Activated CD4-positive, alpha-beta T cell treated with anti-CD3 and anti-CD28 coated beads, Interleukin-2, amount 10 ng/mL, durations not matched to agents 7 days and 5 days (primary cell): ENCODE measurements at places on chromosomes 2 and 18.

DNA sequence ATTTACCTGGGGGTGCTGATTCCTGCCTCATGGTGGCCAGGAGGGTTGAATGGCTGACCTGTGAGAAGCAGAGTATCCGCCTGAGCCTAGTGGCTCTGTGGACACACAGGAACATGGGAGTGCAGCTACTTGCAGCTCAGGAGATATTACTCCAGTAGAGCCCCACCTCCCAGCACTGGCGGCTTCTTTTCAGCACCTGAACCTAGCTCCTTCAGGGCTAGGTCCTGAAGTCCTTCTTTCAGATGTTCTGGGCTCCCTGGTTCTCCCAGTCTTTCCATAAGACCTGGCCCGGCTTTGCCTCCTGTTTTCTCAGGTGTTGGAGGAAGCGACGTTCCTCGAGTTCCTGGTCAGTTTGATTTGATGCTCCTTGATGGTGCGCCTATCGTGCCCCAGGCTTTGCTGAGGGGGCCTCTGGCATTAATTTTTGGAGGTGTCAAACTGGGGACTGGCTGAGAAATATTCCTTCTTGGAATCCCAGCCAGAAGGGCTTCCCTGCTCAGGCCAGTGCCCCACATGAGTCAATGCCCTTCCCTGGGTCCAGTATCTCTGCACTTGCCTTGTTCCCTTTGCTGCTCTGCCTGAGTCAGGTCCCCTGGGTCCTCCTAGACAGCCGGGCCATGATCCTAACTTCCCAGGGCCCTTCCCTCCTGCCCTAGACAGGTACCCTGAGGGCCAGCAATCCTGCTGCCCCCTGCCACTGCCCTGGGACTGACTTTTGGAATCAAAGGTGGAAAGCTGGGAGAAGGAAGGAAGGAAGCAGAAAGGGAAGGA lies 110.7 kb upstream of the HAAO start:
- DNase-seq, result no peak

- DNase-seq, result no peak
These were observed 22.0 kb upstream of the POLR1B start for GRCh38 chr2:112520234-112520783.

DNA sequence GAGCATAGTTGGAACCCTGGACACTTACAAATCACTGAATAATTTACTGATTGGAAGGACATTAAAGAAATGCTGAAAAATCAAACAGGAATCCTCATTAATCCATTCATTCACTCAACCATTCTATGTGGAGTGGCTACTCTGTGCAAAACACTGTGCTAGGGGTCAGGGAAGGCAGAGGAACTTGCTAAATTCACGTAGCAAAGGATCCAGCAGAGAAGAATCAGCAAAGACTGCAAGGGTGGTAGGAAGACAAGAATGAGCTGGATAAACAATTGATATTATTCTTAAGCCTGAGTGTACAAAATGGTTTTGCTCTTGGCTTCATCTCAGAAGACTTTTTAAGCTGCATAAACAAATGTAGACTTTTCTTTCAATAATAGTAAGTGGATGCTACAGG lies 164.3 kb upstream of the CAVIN2 start:
- no peak for DNase-seq

GRCh38 chr2:86809481-86810121 lies 18.9 kb upstream of the CD8A start:
- no peak for DNase-seq

- no peak for DNase-seq
These were observed 15.5 kb downstream of the FOSL2 start for GRCh38 chr2:28407976-28408690.

DNA sequence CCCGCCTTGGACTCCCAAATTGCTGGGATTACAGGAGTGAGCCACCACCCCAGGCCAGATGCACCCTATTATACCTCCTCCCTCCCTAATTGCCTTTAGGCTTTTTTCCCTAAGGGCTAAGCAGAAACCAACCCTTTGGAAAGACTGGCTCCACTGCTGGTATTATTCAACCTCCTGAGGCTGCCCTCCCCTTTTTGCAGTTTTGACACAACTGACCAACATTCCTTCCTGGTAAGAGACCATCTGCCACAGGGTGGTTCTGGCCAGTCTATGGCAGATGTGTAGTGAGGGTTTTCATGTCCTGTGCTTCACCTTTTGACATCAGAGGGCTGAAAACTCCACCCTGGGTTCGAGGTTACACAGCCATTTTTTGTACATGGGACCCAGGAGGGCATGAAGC lies 1785.3 kb upstream of the CELF4 start:
- DNase-seq, result no peak

- peak; percentile 30 for DNase-seq
These were observed 857 bp downstream of the RESP18 start for GRCh38 chr2:219331560-219332213.

DNA sequence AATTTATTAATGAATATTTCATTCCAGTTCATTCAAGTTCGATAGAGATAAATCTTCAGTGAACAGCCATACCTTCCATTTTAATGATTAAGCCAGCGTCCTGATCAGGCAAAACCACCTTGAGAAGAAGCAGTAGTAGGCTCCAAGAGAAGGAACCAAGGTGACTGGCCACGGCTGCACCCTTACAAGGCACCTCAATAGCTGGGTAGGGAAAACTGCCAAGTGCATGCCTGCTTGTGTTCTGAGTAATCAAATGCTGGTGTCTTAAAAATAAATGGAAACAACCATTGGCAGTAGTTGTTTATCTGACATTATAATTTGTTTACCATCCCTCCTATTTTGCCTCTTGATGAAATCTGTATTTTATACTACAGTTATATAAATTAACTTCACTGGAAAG lies 10.0 kb upstream of the FEZ2 start:
- no peak for DNase-seq

- no peak for DNase-seq
These were observed 38.9 kb downstream of the HIBCH start for GRCh38 chr2:190280565-190281350.

DNA sequence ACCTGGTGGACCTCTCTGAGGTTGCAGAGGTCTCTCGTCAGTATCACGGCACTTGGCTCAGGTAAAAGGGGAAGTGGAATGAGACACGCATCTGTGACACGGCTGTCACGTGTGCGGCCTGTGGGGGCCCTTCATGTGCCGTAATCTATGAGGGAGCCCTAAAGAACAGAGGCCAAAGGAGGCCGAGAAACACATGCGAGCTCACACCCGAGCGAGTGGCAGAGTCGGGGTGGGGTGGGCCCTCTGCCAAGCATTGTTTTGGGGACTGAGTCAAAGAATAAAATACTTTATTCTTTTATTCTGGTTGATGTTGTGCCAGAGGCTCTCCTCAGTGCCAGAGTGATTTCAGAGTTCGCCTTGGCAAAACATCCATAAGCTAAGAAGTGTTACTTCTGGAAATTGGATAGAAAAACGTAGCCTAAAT lies 43.3 kb downstream of the PLB1 start:
- DNase-seq, result no peak

DNA sequence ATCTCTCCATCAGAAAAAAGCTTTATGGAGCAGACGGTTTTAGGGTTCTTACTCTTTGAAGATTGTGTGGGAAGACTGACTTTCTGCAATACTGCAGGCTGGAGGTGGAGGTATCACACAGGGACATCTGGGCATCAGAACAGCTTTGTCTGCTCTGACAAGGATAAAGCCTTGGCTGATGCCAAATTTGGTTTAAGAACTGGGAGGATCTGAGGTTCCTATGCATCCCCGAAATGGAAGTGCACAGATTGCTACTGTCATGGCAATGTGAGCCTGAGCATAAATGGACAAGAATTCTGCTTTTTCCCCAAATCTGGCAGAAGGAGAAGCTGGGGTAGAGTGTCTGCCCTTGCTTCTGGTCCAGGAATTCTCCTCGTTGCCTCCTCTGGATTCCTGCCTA lies 424.3 kb downstream of the SLC4A3 start:
- no peak for DNase-seq

GRCh38 chr18:63266888-63267790 lies 52.4 kb downstream of the BCL2 start:
- no peak for DNase-seq

DNA sequence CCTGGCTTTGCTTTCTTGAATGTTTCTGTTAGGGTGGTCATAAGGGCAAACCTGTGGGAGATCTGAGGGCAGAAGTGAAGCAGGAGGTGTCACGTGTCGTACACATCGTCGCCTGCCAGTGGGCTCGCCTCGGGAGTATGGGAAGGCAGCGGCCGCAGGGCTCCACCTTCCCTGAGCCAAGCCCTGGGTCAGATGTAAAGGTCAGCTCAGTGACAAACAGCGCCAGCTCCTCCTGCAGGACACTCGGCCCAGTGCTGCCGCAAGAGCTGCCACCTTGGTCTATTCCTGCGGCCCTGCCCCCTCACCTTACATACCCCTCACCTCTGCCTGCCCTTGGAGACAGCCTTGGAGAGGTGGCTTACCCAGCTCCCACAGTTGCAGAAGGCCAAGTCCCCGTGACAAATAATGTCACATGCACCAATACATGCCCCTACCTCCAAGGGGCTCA lies 64.2 kb downstream of the PSMG2 start:
- DNase-seq, result no peak

GRCh38 chr2:127614246-127614645 lies 31.7 kb upstream of the GPR17 start:
- DNase-seq, result no peak

DNA sequence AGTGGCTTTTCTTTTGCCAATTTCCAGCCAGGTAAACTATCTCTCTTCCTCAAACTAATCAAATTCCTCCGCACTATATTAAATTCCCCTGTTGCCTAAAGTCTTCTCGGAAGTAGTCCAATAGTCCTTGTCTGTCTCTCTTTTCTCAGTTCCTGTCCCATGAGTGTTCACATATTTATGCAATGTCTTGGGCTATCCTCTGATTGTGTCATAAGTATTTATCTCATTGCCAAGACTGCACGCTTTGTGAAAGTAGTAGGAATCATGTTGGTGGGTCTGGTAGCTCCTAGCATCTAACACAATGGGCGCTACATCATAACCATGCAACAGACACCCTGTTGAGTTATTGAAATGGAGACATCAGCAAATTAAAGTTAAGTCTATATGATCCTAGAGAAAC lies 59.9 kb upstream of the POU3F3 start:
- DNase-seq, result no peak

GRCh38 chr2:42932271-42933151 lies 140.1 kb upstream of the HAAO start:
- DNase-seq, result no peak

DNA sequence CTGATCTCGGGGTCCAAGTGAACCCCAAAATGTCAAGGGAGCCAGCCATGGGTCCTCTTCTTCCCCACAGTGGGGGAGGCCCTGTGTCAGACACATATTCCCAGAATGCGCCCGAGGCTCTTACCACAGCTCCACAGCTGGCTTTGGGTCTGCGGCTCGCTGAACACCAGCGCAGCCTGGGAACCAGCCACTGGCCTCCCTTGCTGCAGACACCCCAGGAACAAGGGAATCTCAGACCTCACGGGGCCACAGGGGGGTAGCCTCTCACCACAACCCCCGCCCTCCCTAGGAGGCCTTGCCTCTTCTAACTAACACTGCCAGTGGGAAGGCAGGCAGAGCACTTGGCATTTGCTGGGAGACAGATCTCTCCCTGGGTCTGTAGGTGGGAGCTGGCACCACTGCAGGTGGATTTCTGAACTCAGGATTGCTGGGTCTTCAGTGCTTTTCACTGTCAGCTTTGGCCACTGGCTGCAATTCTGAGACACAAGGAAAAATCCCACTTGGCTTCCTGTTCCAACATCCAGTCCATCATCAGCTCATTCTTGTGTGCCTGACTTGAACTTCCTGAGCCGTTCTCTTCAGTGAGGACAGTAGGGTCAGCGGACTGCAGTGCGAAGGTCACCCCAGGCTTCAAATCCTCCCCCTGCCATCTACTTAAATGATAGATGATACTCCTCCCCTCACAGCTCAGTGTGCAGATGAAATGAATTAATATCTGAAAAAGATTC lies 128.7 kb downstream of the CAPN13 start:
- DNase-seq, result no peak

- no peak for DNase-seq
These were observed 255.7 kb downstream of the HDAC4 start for GRCh38 chr2:239145106-239145505.

DNA sequence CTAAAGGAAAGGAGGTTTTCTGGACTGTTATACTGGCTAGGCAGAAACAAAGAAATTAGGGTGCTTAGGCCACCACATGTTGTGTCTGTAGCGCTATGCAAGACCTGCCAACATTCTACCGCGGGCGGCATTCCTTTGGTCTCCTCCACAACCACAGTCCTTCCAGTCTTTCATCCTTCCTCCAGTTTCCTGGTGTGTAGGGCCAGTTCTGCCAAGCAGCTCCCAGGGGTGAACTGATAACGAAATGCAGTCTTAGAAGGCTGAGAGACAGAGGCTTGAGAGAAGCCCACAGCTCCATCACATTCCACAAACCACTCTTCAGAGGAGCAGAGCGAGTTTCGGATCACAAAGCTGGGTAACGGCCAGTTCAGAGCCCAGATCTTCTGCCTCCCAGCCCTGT lies 19.5 kb upstream of the CXXC1 start:
- DNase-seq, result no peak

GRCh38 chr18:12377556-12378197 lies 650 bp upstream of the AFG3L2 start:
- no peak for DNase-seq

- no peak for DNase-seq
These were observed 1.0 kb downstream of the VIT start for GRCh38 chr2:36697424-36698066.

- no peak for DNase-seq
These were observed 827.0 kb downstream of the BCL11A start for GRCh38 chr2:59726228-59727120.

GRCh38 chr18:79567481-79568147 lies 112.0 kb upstream of the CTDP1 start:
- no peak for DNase-seq

DNA sequence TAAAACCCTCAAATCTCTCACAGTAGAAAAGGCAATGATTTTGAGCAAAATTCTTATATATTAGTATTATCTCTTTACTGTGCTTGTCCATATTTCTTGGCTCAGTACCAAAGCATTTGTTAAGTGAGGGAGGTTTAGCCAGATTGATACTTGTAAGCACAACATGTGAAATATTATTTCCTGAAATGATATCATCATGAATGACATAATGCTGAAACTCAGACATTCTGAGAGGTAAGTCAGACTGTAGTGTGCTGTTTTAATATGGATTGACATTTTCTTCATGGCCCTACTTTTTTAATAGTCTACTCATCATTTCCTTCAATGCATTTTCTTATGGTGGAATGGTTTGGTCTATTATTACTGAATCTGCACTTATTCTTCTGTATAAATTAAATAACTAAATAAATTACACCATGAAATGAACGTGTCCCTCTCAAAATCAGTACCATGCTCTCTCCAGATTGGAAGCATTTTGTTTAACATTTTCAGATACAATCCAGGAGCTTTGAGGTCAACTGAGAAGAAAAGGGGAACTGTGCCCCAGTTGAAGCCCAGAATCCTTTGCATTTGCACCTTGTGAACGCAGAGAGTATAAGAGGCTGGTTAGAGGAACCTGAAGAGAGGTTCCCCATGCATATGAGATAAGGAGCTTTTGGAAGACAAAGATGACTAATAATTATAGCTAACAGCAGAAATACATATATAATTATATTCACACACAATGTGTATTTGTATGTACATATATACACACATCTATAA lies 50.1 kb upstream of the CRACDL start:
- no peak for DNase-seq

- DNase-seq, result peak; percentile 70
These were observed 687 bp downstream of the CTDP1 start for GRCh38 chr18:79680100-79680879.
